ENCODE measurements at places on chromosomes 2 and 18.

DNA sequence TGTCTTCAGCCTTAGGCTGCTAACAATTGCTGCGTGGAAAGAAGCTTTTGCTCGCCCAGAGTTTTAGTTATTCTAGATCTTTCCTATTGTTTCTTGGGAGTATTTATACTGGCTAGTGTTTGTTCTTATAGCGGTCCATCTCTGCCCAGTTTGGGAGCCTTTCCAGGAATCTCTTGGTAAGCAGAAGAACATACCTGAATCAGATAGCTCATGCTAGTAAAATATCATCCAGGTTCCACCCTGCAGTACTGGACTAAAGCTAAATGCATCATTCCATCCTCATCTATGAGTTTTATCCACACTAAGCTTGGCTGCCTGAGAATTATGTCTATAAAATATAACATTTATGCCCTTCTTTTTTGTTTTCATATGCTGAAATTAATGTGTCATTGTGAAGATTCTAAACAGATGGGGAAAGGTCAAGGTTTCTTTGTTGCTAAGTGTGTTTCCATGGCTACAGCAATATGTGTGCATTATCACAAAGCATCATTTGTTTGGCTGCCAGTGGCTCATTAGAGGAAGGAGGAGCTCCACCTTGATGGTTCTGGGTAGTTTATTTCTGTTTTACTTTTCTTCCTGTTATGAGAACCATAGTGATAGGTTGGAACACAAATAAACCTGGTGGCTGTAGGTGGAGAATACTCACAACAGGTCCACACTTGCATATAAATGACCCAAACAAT is 182.8 kb downstream of the PIK3C3 start:
- no peak for ATAC-seq

DNA sequence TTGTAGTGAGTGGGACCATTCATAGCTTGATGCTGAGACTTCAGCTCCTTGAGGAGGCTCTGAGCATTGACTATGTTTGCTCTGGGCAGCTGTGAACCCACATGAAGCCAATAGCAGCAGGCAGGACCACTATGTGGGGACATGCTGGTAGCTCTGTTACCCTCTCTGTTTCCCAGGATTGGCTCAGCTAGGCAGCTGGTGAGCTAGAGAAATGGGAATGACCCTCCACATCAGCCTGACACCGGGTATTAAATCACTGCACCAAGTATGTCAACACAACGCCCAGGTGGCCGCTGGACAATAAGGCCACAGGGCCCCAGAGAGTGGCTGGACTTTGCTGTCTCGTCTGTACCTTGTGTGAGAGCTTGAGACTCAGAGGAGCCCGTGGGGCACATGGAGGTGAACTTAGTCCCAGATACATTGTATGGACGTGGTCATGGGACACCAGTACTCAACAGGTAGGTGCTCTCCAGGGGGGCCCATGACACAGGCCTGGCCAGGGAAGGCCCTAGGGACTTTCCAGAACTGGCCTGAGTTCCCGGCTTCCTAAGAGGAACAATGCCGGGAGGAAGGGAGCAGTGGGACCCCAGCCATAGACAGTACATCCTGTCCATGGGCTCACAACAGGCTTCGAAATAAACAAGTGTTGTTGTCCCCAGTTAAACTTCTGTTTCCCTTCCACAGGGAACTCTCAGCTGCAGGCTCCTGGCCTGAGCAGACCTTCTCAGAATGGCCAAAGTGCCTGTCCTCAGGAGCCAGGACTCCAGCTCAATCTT is 35.2 kb downstream of the HS1BP3 start:
- ATAC-seq, result no peak

DNA sequence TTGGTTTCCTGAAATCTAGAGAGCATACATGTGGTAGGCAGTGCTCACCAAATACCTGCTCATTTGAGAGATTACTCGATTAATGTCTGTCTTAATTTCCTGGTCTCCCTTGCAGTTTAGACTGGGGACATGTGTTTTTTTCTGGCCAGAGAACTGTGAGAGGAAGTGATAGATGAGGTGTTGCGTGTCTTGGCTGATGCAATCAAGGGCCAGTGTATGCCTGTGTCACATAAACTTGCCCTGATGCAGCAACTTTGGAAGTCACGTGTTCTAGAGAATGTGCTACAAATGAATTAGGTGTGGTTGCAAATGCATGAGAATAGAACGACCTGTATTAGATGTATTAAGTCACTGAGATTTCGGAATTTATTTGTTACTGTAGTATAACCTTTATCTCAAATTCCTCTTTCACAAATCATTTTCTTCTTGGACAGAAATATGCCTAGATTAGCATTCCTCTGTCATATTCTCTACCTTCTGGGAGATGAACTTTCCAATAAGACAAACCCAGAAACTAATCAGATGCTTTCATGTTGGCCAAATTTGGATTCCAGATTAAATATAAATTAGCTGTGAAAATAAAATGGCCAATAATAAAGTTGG is 9.9 kb upstream of the IL1A start:
- ATAC-seq, result peak; percentile 72

GRCh38 chr18:8709248-8710059 is 4.1 kb downstream of the MTCL1 start:
- no peak for ATAC-seq

GRCh38 chr2:8297376-8298231 is 384.3 kb upstream of the ID2 start:
- no peak for ATAC-seq

DNA sequence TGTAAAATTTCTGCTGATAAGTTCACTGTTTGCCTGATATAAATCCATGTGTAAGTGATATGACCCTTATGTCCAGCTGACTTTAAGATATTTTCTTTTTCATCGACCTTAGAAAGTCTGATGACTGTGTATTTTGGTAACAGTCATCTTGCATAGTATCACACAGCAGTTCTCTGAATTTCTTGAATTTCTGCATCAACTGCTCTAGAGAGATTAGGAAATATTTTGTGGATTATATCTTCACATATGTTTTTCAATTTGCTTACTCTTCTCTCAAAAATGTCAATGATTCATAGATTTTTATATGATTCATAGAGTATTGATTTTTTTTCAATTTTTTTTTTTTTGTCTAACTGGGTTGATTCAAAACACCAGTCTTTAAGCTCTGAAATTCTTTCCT is 945.3 kb downstream of the TRIB2 start:
- ATAC-seq, result no peak

DNA sequence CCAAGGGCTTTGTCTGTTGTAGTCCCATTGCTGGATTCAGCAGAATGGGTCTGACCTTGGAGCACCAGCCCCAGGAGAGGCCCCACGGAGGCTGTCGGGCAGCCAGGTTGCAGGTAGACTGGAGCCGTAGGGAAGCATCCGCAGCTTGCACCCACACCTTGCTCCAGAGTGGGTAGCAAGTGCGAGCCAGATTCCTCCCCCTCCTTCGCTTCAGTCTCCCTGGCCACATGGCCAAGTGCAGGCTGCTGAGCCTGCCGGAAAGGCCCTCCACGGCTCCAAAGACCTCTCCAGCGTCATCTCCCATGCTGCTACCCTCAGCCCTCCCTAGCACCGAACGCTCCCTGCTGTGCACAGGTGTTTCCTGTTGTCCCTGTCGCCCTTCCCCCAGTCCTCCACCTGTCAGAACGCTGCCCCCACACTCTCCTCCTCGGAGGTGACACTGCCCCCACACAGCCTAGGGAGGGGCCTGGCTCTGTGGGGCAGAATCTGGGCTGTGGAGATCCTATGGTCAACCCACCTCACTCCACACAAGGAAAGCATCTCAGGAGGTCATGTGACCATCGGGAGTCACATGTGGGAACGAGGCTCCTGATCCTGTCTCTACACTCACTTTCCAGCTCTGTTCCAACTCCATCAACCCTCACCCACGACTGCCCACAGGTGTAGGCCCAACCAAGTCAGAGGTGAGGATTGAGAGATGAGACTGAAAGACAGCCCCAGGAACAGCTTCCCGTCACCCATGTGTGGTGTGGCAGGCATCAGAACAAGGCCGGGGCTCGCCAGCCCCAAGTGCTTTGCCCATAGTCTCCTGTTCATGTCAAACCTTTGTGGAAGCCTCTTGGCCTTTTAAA is 8.3 kb downstream of the KCNF1 start:
- ATAC-seq, result no peak

- no peak for ATAC-seq
Measured at GRCh38 chr2:44358503-44358902, 2.8 kb downstream of the PREPL start.

DNA sequence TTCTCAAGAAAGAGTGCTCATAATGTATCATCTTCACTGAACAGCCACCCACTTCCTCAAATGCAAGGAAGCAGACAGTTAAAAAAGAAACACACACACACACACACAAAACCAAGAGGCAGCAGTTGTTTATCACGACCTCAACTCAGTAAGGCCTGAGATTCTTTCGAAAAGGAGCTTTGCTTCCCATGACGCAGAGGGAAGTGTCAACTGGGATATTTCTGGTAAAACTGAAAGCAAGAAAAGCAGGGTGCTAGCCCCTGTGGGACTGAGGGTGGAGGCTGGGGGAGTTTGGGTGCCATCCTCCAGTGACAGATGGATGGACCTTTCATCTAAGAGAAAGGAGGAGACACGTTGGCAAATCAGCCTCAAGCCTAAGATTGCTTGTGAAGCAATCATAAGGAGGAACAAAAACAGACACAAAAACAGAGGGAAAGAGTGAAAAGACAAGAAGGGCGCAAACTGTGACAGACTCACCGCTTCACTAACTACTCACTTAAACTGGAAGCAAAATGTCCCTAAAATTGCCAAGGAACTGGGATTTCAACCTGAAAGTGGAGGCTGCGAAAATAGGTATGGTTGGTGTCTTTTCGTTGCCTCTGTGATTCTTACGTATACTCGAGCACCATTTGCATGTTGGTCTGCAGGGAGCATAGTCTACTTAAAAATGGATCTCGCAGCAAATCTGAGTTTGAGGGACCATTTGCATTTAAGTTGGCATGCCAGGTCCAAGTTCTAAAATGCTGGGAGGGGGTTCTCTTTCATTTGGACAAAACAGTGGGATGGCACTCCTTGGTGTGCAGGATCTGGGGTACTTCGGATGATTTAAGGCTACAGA is at the start of gene ARHGAP25:
Gene ARHGAP25, plus strand, starts transcription at position 124 of the 838 bp plus-strand sequence. Its CDS starts 389 bp downstream, at position 513.
- ATAC-seq, result peak; percentile 92

- no peak for ATAC-seq
Measured at GRCh38 chr2:174036825-174037224, 71.7 kb upstream of the SP3 start.

GRCh38 chr2:120984046-120984445 is 248.4 kb downstream of the GLI2 start:
- no peak for ATAC-seq

DNA sequence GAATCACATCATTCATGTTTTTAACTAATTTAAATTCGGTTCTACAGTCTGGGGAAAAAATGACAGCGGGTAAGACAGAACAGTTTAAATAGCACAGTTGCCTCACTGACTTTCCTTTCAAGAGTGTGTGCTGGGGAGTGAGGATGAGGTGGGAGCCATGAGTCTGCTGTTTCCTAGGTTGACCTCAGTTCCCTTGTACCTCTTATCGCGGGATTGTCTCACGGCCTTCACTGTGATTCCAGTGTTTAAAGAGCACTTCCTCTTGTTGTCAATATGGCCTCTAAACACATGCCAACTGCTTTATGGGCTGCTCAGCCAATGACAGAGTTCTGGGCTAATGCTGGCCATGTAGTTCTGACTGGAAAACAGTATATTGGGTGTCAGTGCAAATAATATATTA is 41.6 kb upstream of the ALMS1 start:
- ATAC-seq, result no peak

GRCh38 chr2:73281244-73281643 is 3.0 kb downstream of the FBXO41 start:
- ATAC-seq, result no peak

GRCh38 chr2:182864949-182865570 is 1.4 kb downstream of the FRZB start:
- ATAC-seq, result no peak

GRCh38 chr18:23545247-23545789 is 41.0 kb downstream of the NPC1 start:
- no peak for ATAC-seq

DNA sequence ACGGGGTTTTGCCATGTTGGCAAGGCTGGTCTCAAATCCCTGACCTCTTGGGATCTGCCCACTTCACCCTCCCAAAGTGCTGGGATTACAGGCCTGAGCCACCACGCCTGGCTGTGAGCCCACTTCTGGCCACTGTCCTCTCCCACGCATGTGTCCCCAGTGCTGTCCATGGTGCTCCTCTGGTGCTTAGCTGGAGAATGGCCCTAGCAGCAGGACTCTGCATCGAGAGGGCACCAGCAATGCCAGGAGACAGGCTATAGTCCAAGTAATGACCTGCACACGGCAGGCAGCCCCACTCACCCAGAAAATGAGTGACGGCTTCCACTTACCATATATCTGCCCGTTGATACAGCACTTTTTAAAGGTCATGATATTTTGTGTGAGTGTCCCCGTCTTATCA is 66.3 kb upstream of the NARS1 start:
- no peak for ATAC-seq

DNA sequence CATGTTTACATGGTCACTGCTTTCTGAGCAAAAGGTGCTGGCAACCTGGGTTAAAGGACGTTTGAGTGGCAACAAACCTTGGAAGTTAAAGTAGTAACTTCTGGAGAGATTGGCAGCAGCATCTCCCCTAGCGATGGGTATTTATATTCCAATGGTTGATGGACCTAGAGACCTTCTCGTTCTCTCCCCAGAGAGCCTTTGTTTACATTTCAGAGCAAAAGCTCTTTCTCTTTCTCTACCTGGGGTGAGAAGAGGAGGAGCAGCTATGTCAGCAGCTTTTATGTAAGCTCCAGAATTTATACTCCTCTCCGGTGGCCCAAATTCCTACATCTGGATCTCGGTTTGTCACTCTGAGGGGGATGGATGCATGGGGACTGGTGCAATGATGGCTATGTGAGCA is 213.7 kb upstream of the ARL4C start:
- ATAC-seq, result no peak

- ATAC-seq, result no peak
Measured at GRCh38 chr2:4415810-4416413, 712.5 kb downstream of the DCDC2C start.

GRCh38 chr2:23711979-23712755 is 214.8 kb downstream of the ATAD2B start:
- ATAC-seq, result no peak

DNA sequence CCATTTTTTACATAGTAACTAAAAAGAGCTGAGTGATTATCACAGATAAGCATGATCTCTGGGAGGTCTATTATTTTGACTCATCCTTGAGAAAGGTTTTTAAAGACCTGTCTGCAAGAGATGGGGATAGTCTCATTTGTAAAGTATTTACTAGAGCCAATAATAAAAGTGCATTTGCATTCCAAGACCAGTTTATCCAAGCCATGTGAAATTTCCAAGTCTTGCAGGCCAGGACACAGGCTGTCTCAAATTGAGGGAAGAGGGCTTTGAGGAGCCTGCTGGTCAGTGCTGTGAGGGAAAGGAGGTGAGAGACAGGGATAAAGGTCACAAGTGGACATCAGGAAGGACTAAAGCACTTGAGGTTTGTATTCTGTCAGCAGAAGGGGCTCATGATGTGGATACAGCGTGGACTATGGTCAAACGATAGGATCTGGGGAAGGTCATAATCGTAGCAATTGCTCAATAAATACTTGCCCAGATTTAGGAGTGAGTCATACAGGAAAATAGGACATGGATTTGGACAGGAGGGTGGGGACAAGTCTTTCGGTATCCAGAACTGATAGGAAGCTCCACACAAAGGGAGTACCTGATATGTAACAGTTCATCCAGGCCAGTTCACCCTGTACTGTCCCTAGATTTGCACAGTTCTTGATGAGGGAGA is 6.6 kb upstream of the CDH2 start:
- ATAC-seq, result no peak

Data from stimulated activated memory B cell treated with anti-CD40 and anti-IgM and Interleukin-4, amounts not matched to agents 10 μg/mL and 1 μg/mL and 100 μg/mL, for 72 hours (primary cell).